Activated CD4-positive, alpha-beta T cell treated with anti-CD3 and anti-CD28 coated beads for 36 hours (primary cell): ENCODE measurements at places on chromosomes 1 and 21. TPM values are rescaled to one million over a fixed set of nuclear protein-coding genes. Genes with fewer than 3 reads are reported as not detected.
A peak's percentile ranks its signal among the peaks of the same experiment; 100 is the strongest.

- H3K4me1 ChIP-seq, result peaks cover 9% of the 10 kb centered on the region
- H3K27ac ChIP-seq, result no peak overlapping the region
- DNase-seq, result no peak
These were observed 281.3 kb upstream of the C1orf105 start for GRCh38 chr1:172139196-172139595.

DNA sequence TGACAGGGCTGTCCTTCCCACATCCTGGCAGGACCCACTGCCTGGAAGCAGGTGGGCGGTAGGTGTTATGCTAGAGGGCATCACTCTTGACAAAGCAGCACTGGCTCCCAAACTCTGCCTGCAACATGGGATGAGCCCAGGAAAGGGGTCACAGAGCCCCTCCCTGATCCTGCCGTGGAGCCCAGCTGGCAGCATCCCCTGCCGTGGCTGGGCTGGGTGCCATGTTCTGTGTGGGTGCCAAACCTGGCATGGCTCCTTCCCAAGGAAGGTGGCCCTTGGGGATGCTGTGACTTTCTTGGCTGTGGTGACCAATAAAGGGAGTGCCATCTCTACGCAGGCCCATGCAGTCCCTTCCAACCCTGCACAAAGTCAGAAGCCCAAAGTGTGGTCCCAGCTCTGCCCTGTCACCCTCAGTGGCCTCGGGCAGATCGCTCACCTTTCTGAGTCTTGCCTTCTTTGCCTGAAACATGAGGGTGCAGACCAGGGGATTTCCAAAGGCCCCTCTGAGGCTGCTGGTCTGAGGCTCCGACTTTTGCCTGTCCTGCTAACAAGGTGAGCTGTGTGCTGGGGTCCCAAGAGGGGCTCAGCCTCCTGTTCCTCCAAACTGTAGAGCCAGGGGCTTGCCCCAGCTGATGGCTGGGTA, 6.0 kb downstream of the CDK18 start:
- H3K36me3 ChIP-seq, result no peaks in the 10 kb centered on the region
- no peak overlapping the region for H3K4me3 ChIP-seq
- no peaks in the 10 kb centered on the region for H3K27me3 ChIP-seq
- H3K27ac ChIP-seq, result no peak overlapping the region
- peaks cover 2% of the 10 kb centered on the region for H3K4me1 ChIP-seq

Gene PSMG1
- total RNA-seq, result 109 TPM

GRCh38 chr1:41246568-41246967, 4.5 kb upstream of the SCMH1 start:
- DNase-seq, result no peak
- H3K27me3 ChIP-seq, result peaks cover 5% of the 10 kb centered on the region

- peaks cover 3% of the 10 kb centered on the region for H3K27me3 ChIP-seq
- no peaks in the 10 kb centered on the region for H3K4me1 ChIP-seq
- H3K36me3 ChIP-seq, result no peaks in the 10 kb centered on the region
- H3K4me3 ChIP-seq, result no peak overlapping the region
These were observed 92.3 kb upstream of the BACE2 start for GRCh38 chr21:41075656-41076055.

DNA sequence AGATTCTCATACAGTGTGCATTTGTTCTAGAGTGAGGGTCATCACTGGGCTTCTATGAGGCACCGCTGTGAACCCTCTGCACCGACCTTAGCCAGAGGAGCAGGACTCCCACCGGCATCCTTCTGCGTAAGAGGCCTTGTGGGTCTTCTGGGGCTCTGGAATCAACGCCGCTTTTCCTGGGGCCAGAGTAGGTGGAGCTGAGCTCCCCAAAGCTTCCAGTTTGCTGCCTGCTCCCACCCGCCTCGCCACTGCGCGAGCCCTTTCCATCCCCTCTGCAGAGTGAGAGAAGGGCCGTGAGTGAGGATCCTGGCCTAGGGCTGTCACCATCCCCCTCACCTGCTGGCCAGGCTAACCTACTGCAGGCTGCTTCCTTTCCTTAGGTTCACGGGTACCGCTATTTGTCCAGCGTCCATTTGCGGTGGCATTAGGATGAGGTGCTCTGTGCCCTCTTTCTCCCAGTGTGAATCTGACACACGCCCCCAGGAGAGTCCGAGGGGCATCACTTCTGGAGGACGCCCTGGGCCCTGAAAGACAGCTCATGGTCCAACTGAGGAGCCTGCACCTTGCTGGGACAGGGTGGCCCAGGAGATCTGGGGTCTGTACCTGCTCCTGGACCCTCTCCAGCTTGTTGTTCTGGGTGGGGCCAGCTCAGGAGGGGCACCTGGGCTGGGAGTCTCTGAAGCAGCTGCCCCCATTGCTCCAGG, 36.2 kb downstream of the UMODL1 start:
- no peak overlapping the region for H3K4me3 ChIP-seq
- H3K27me3 ChIP-seq, result no peaks in the 10 kb centered on the region
- H3K36me3 ChIP-seq, result no peaks in the 10 kb centered on the region
- peaks cover 11% of the 10 kb centered on the region for H3K4me1 ChIP-seq

- H3K27me3 ChIP-seq, result peaks cover 2% of the 10 kb centered on the region
- peaks cover 6% of the 10 kb centered on the region for H3K36me3 ChIP-seq
- no peaks in the 10 kb centered on the region for H3K4me1 ChIP-seq
- H3K4me3 ChIP-seq, result no peak overlapping the region
- no peak for DNase-seq
These were observed 37.8 kb downstream of the SETD4 start for GRCh38 chr21:36022427-36023091.

DNA sequence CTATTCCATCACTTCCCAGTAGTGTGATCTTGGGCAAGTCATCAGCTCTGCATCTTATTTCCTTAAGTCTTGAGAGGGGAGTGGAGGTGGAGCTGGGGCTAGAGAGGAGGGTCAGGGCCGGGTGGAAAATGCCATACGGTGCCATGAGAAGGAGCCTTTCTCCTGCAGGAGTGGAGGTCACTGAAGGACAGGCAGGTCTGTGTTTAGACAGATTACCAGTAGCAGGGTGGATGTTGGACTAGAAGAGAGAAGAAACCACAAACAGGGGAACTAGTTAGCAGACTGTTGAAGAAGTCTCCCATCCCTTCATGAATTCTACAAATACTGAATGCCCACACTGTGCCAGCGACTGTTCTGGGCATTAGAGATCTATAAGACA, 13.9 kb upstream of the CPT2 start:
- peaks cover 5% of the 10 kb centered on the region for H3K27me3 ChIP-seq
- H3K36me3 ChIP-seq, result no peaks in the 10 kb centered on the region
- H3K4me1 ChIP-seq, result no peaks in the 10 kb centered on the region
- no peak overlapping the region for H3K27ac ChIP-seq
- DNase-seq, result no peak

GRCh38 chr1:214615871-214616270, 12.9 kb downstream of the CENPF start:
- H3K27me3 ChIP-seq, result no peaks in the 10 kb centered on the region
- DNase-seq, result no peak
- H3K4me3 ChIP-seq, result no peak overlapping the region
- peaks cover 53% of the 10 kb centered on the region for H3K36me3 ChIP-seq
- no peak overlapping the region for H3K27ac ChIP-seq
- H3K4me1 ChIP-seq, result peaks cover 9% of the 10 kb centered on the region

- peaks cover 4% of the 10 kb centered on the region for H3K27me3 ChIP-seq
- no peak overlapping the region for H3K27ac ChIP-seq
- no peak overlapping the region for H3K4me3 ChIP-seq
- H3K36me3 ChIP-seq, result no peaks in the 10 kb centered on the region
These were observed 3.3 kb downstream of the C1QTNF12 start for GRCh38 chr1:1243266-1243660.

- peaks cover 4% of the 10 kb centered on the region for H3K4me1 ChIP-seq
- no peak for DNase-seq
- no peak overlapping the region for H3K4me3 ChIP-seq
- H3K27ac ChIP-seq, result no peak overlapping the region
- no peaks in the 10 kb centered on the region for H3K36me3 ChIP-seq
These were observed 190.0 kb upstream of the C1orf105 start for GRCh38 chr1:172230526-172230925.

Gene STK40
- 38.8 TPM for total RNA-seq

- H3K27ac ChIP-seq, result no peak overlapping the region
- peaks cover 4% of the 10 kb centered on the region for H3K4me1 ChIP-seq
- no peak overlapping the region for H3K4me3 ChIP-seq
- no peak for DNase-seq
- no peaks in the 10 kb centered on the region for H3K36me3 ChIP-seq
- no peaks in the 10 kb centered on the region for H3K27me3 ChIP-seq
These were observed 68.1 kb downstream of the RPS6KA1 start for GRCh38 chr1:26597629-26598039.

DNA sequence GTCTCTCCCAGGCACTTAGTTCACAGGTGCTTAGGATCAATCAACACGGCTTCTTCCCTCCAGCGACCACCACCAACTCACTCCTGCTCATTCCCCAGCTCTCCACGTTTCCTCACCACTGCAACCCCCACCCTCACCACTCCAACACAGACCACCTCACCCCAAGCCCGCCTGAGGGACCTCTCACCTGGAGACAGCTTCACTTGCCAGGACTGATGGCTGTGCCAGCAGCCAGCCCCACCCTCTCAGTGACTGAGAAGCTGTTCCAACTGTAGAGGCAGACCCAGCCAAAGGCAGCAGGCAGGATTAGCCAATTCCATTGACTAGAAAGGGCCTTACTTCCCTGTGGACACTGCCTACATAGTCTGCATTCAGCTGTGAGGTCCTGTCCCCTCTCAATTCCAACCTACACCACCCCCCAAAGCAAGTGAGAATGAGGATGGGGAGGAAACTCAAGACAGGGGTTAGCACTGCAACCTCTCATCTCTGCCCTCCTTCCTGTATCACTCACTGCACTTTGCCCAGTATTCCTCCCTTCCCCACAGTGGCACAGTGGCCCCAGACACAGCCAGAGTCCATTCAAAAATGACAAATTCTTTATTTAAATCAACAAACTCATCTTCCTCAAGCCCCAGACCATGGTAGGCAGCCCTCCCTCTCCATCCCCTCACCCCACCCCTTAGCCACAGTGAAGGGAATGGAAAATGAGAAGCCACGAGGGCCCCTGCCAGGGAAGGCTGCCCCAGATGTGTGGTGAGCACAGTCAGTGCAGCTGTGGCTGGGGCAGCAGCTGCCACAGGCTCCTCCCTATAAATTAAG, 7.6 kb downstream of the TAGLN2 start:
- no peaks in the 10 kb centered on the region for H3K27me3 ChIP-seq
- peak overlapping the region; percentile 62 for H3K27ac ChIP-seq
- H3K36me3 ChIP-seq, result peaks cover 57% of the 10 kb centered on the region
- H3K4me3 ChIP-seq, result no peak overlapping the region
- no peak for DNase-seq

DNA sequence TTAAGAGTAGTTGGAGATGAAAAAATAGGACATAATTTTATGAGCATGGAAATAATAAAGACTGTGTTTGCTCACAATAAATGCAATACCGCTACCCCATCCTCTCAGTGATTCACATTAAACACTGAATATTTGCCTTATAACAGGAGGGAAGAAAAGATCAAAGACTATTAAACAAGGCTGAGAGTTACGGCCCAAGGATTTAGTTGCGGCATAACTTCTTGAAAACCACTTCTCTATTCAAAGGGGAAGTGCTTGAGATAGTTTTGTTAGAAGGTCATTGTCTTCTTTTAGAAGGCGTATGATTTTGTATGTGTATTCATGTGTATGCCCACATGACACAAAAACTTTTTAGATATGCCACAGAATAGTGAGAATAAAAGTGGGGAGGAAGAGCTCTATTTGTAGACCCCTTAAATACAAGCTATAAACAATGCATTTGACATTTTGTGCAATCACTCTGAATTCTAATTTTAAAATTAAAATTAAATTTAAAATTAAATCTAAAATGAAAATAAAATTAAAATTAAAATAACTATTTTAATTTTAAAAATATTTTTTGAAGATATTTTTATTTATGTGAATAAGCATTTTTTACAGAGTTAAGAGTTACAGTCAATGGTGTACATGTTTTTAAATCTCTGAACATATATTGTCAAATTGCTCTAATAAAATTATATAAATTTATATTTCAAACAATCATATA, 986.6 kb upstream of the ADAMTS5 start:
- H3K36me3 ChIP-seq, result no peaks in the 10 kb centered on the region
- no peak overlapping the region for H3K27ac ChIP-seq
- H3K4me3 ChIP-seq, result no peak overlapping the region

Gene TINAGL1
- total RNA-seq, result not detected

GRCh38 chr1:210650403-210650802, 321.7 kb downstream of the HHAT start:
- no peak for DNase-seq
- no peaks in the 10 kb centered on the region for H3K4me1 ChIP-seq
- no peaks in the 10 kb centered on the region for H3K27me3 ChIP-seq
- no peaks in the 10 kb centered on the region for H3K36me3 ChIP-seq

Gene FLVCR1
- 13.5 TPM for total RNA-seq

Gene GSTM1
- total RNA-seq, result 116 TPM
